ENCODE measurements at places on chromosomes 11 and 22.

- no peak for DNase-seq
Measured at GRCh38 chr11:73241300-73241699, 23.2 kb downstream of the P2RY2 start.

- no peak for DNase-seq
Measured at GRCh38 chr11:64752175-64752970, 7.4 kb downstream of the PYGM start.

- DNase-seq: no peak
Measured at GRCh38 chr22:37479196-37479595, 7.0 kb downstream of the MFNG start.

DNA sequence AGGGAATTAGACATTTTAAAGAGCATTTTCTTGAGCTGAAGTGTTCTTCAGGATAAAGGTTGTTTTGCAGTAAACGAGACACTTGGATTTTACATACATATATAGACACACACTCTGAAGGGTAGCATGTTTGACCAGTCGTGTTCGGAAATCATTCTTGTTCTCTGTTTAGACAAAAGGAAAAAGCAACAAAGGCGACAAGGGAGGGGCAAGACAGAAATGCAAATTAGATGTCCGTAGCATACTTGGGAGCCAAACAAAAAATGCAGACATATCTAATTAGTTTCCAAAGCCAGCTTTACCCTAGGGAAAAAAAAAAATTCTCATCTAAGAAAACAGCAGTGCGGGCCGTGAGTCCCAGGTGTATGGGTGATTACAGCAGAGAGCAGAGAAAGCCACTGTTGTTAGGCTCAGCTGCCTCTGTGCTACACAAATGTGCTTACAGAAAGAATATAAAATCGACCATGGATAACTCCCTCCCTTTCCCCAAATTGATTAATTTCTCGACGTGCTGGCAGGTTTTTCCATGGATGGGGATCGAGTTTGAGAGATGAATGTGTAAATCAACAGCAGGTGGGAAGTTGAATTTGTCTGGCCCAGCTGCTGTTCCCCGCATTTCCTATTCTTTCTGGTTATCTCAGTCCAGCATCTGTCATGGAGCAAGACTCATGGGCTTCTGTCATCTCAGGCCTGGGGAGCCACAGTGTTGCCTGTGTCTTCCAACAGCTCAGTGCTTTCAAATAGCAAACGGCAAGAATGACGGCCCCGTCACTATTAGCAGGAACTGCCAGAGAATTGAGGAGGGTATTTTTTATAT, 176.5 kb upstream of the TTC12 start:
- peak; percentile 75 for DNase-seq

DNA sequence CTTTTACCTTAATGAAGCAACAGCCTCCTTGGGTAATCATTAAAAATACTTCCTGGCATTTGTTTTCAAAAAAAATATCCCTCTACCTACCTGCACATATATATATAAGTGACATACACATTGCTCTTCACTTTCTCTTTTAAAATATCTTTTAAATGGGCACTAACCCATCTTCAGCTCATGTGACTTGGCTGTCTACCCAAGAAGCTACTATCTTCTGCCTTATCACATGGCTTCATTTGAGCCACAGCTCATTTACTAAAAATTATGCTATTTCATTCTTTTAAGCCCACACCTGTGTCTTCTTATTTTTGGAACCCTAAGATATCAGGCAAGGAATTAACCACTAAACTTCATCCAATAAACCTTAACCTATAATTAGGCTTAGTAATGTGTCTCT, 37.0 kb upstream of the SOX6 start:
- no peak for DNase-seq

GRCh38 chr11:63289658-63290057, 46.3 kb upstream of the SLC22A25 start:
- DNase-seq: no peak

GRCh38 chr22:19890502-19891316, 36.0 kb upstream of the GNB1L start:
- no peak for DNase-seq

- no peak for DNase-seq
Measured at GRCh38 chr11:19163617-19164016, 38.2 kb downstream of the CSRP3 start.

DNA sequence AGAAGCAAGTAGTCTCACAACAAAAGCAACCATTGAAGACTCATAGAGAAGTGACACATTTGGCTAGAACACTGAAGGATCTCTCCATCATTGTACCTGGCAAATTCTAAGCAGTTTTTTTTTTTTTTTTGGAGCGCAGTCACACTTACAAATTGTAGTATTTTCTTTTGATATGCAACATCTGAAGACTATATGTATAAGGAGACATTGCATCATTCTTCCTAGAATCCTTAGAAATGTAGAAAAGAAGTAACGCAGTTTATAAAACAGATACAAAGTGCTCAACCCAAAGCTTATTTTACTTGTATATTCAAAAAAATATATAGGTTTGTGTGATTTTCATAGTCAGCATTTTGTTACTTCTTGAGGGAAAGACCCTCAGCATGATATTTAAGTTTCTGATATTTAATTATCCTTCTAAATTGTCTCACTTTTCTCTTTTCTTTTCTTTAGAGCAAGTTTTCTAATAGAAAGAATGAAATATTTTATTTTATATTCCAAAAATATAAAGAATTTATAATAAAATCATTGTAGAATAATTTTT, 20.0 kb downstream of the KDM4D start:
- no peak for DNase-seq

DNA sequence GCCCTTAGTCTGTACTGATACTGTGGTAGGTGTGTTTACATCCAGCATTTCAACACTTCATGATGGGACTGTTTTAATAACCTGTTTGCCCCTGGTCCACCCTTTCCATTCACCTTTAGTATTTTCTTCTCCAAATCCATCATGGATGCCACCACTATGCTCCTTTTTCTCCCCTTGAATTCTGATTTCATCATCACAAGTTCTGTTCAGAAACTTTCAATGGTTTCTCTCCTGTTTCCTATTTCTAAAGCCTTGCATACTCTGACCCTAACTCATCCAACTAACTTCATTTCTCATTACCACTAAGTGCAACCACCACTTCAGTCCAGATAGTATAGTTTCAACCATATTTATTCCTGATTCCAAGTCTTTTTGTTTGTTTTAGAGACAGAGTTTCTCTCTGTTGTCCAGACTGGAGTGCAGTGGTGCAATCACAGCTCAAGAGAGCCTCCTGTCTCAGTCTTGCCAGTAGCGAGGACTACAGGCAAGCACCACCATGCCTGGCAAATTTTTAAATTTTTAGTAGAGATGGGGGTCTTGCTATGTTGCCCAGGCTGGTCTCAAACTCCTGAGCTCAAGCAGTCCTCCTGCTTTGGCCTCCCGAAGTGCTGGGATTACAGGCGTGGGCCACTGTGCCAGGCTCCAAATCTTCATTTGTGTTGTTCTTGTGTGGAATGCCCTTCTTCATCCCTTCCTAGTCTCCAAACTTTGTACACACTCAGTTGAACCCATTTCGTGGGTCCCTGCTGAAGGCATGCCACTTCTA, 1.2 kb upstream of the LIN7C start:
- no peak for DNase-seq

DNA sequence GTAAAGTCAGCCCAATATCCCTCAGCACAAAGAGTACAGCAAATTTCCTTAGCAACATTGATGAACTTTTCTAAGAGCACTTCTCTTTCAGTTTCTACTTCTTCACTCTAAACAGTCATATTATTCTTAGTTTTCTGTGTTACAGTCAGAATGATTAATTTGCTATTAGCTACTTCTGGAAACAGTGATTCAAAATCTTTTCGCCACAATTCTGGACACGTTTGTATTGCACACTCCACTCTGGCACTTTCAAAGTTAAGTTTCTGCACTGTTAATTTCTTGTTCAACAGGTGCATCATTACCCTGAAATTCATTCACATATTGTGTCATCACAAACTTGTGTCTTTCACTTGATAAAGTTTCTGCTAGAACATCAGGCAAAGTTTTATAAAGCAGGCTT, 22.5 kb downstream of the ABTB2 start:
- no peak for DNase-seq

- DNase-seq: no peak
Measured at GRCh38 chr22:42641801-42642413, 1.5 kb upstream of the ATP5MGL start.

DNA sequence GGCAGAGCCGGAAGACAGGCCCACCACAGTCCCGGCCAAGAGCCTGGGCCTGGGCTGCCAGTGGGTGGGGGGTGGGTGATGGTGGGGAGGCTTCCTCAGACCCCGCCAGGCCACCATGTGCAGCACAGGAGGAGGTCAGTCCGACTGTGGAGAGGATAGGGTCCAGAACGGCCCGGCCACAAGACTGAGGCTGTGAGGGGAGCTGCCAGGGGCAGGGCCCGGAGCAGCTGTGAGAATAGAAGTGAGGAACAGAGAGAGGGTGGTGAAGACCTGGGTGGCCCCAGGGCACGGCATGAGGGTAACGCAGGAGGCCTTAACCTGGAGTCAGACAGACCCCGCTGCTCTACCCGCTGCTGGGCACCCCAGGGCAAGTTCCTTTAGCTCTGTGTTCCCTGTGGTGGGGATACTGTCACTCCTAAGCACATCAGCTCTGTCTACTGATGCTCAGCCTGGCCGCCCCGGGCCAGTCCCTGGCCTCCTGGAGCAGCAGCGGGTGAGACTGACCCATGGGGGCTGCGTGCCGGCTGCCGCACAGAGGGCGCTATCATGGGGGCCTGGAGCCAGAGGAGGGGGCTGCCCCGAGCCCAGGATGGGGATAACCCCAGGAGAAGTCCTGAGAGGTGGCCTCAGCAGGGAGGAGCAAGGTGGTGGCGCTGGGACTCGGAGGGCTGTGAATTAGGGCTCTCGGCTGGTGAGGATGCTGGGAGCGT, 1.7 kb downstream of the FERMT3 start:
- no peak for DNase-seq

DNA sequence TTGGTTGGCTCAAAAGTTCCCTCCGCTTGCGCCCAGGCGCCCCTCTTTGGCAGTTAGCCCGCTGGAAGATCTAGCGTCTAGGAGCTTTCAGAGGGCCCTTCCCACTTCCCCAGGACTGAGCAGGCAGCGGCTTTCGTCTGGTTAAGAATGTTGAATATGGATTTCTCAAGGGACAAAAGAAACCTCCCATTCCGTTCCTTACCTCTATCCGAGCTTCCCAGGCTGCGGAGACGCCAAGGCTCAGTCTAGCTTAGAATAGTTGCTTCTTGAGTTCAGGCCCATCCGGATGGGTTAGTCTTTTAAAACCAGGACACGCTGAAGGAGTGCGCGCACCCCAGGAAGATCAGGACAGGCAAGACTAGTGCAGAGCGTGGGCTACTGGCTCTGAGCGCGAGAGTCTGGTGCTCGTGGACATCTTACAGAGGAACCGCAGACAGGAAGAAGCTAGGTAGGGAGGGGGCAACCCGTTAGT, 1.6 kb downstream of the NELL1 start:
- no peak for DNase-seq

GRCh38 chr11:74297484-74297883, 14.0 kb downstream of the P4HA3 start:
- DNase-seq: no peak

DNA sequence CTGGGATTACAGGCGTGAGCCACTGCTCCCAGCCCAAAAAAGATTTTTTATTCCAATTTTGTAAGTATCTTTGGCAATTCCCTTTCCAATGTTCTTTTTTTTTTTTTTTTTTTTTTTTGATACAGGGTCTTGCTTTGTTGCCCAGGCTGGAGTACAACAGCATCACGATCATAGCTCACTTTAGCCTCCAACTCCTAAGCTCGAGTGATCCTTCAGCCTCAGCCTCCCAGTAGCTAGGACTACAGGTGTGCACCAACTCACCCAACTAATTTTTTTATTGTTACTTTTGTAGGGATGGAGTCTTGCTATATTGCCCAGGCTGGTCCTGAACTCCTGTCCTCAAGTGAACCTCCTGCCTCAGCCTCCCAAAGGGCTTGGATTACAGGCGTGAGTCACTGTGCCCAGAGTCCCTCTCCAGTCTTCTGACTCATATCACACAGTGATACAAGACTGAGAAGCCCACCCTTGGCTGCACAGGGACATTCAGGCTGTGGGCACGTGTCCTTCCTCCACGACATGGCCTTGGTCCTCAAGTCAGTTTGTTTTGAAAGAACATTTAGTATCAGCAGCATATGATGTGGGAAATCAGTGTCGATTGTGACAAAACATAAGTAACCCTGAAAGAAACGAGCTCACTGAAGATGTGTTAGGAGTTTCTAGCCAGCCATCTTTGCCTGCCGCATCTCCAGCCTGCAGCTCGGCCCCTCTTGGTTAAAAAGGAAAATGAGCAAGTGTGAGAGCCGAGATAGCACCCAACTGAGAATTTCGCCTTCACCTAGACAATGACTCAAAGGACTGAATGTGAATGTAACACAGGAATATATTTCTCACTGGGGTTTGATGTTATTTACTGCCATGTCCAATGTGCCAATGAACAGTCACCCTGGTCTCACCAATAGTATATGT, 175.5 kb downstream of the MN1 start:
- no peak for DNase-seq

DNA sequence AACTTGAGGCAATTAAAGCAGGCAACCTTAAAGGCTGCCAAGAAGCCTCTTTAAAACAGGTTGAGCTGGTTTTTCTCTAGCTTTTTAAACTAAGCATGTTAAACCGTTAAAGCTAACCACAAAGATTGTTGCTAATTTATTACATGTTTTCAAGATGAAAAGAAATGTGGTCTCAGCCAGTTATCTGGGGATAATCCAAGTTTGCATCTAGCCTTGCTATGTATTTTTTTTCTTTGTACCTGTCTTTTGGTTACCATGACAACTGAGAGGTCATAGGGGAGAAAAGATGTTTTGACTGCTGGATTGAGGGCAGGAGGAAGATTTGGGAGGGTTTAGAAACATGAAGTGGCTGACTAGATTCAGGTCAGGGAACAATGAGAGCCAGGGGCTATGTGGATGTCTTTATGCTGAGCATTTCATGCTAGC, 19.2 kb upstream of the PGM2L1 start:
- no peak for DNase-seq

GRCh38 chr11:58613228-58613627, 9.2 kb upstream of the CNTF start:
- DNase-seq: no peak

DNA sequence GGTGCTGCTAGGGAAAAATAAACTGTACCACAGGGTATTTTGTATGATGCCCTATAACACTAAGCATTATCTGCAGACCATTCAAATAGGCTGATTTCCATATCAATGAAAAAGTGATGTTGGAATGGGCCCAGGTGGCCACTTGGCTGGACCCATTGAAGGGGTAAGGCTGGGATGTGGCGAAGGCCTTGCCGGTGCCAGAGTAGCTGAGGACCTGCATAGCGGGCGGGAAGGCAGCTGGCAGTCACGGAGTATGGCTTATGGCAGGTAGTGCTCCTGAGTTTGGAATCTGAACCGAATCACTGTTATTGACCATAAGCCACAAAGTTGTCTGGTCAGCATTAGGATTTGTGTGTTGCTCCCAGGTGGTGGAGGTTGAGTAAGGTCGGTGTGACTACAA, 131.0 kb downstream of the MICAL2 start:
- no peak for DNase-seq
